CD8-positive, alpha-beta memory T cell (primary cell): ENCODE measurements at places on chromosomes 5 and 9. TPM values are rescaled to one million over a fixed set of nuclear protein-coding genes. Genes with fewer than 3 reads are reported as not detected.

DNA sequence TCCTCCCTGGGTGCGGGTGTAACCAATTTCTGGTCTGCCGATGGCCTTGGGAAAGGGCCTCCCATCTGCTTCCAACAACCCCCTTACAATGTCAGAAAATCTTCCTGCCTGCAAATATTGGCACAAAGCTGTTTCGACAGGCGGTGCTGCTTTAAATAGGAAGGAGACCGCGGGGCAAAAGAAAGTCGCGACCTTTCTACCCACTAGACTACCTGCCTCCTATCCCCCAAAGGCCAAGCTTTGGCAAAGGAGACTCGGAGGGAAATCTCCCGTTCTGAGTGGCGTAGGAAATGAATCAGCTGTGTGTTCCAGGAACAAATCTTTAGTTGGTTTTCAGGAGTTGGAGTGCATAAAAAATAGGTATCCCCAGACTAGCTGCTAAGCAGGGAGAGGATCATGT, 36.8 kb upstream of the NFIB start:
- no peaks in the 10 kb centered on the region for H3K4me1 ChIP-seq
- no peak for DNase-seq

FSD1L gene
- total RNA-seq: 4.3 TPM

- H3K4me1 ChIP-seq: no peaks in the 10 kb centered on the region
- H3K36me3 ChIP-seq: no peaks in the 10 kb centered on the region
- H3K4me3 ChIP-seq: no peak overlapping the region
- H3K27me3 ChIP-seq: no peaks in the 10 kb centered on the region
- no peak for DNase-seq
- no peak overlapping the region for H3K27ac ChIP-seq
Observed at GRCh38 chr5:125137535-125137934, 391.1 kb upstream of the ZNF608 start.

GRCh38 chr5:50647726-50648125, 18.7 kb upstream of the PARP8 start:
- no peak for DNase-seq
- no peaks in the 10 kb centered on the region for H3K36me3 ChIP-seq
- no peak overlapping the region for H3K4me3 ChIP-seq
- H3K4me1 ChIP-seq: no peaks in the 10 kb centered on the region
- no peaks in the 10 kb centered on the region for H3K27me3 ChIP-seq

- no peaks in the 10 kb centered on the region for H3K36me3 ChIP-seq
- H3K27me3 ChIP-seq: no peaks in the 10 kb centered on the region
- no peaks in the 10 kb centered on the region for H3K4me1 ChIP-seq
- H3K27ac ChIP-seq: no peak overlapping the region
- H3K4me3 ChIP-seq: no peak overlapping the region
Observed at GRCh38 chr9:14868772-14869583, 41.2 kb downstream of the FREM1 start.

GRCh38 chr5:56360816-56361215, 127.7 kb upstream of the ANKRD55 start:
- no peak for DNase-seq
- H3K36me3 ChIP-seq: no peaks in the 10 kb centered on the region
- H3K4me3 ChIP-seq: no peak overlapping the region
- no peaks in the 10 kb centered on the region for H3K4me1 ChIP-seq

TPM2 gene
- total RNA-seq: 7.3 TPM

DNA sequence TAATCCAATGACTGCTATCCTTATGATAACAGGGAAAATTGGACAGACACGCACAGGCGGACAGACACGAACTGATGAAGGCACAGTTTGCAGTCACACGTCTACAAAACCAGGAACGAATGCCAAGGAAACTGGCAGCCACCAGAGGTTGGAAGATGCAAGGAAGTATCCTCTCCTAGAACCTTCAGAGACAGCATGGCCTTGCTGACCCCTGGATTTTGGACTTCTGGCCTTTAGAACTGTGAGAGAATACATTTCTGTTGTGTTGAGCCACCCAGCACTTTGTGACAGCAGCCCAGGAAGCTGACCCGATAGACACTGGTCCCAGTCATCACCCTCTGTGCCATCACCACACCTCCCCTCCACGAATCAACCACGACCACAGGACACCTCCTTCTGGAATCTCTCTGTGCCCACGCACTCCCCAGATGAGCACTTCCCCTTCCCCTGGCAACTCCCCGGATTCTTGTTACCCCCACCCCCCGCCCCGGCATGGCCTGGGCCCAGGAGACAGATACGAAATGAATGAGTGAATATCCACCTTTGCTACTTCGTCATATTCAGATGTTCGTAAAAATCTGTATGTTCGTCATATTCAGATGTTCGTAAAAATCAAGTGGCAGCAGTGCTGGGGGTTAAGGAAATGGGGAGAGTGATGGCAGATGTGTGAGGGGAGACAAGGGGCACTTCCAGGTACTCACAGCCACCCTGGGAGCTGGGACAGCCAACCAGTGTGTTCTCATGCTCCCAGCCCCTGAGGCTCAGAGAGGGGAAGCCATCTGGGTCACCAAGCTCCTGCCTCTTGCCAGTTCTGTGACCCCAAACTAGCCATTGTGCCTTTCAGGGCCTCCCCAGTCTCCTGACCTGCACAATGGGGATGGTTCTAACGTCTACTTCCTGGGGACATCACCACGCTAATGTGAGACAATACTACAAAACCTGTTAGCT, 18.5 kb downstream of the GBGT1 start:
- no peaks in the 10 kb centered on the region for H3K36me3 ChIP-seq
- no peak for DNase-seq
- no peaks in the 10 kb centered on the region for H3K27me3 ChIP-seq
- H3K4me3 ChIP-seq: peak overlapping the region; percentile 20
- H3K27ac ChIP-seq: peak overlapping the region; percentile 85

PDE6A gene
- not detected for total RNA-seq

DNA sequence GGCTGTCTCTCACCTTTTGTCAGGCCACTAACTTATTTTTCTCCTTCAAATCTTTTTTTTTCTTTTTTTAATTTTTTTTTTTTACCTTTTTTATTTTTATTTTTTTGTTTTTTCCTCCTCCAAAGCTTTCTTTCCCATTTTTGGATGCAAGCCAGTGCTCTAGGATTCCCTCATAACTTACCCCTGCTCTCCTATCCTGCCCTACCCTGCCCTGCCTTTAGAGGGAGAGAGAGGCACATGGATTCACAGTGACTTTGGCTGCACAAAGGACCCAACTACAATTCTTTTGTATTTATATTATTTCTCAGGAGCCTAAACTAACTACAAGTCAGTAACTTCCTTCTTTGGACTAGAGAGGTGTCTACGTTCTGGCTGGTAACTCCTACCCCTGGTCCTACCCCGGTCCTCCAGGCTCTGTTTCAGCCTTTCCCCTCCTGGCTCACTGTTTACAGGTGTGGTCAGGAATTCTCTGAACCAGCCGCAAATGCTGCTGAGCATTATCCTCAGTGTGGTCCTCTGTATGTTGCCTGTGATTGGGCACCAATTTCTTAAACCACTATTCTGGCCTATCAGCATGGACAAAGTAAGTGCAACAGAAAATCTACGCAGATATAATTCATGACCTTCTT, 8.4 kb upstream of the RUSC2 start:
- DNase-seq: no peak
- no peaks in the 10 kb centered on the region for H3K4me1 ChIP-seq
- H3K36me3 ChIP-seq: no peaks in the 10 kb centered on the region

CTNND2 gene
- not detected for total RNA-seq

DTWD2 gene
- total RNA-seq: 3.3 TPM

IRX2 gene
- total RNA-seq: not detected

DNA sequence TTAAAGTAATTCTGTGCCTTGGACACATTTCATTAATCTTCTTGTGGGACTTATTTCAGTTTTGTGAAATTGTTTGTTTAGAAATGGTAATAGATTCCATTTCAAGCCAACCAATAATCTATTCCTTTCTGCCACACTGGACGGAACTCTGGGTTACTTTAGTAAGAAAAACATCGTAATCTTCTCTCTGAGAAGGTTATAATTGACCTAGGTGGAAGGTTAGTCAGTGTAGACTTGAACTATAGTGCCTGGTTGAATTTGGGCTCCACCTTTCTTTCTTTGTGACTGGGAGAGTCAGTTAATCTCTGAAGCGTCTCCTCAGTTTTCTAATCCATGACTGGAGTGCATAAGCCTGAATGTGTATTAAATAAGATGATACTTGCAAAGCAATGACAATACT, 89.7 kb upstream of the PRLR start:
- H3K4me3 ChIP-seq: no peak overlapping the region
- no peaks in the 10 kb centered on the region for H3K27me3 ChIP-seq
- H3K27ac ChIP-seq: no peak overlapping the region

CKMT2 gene
- total RNA-seq: not detected

DNA sequence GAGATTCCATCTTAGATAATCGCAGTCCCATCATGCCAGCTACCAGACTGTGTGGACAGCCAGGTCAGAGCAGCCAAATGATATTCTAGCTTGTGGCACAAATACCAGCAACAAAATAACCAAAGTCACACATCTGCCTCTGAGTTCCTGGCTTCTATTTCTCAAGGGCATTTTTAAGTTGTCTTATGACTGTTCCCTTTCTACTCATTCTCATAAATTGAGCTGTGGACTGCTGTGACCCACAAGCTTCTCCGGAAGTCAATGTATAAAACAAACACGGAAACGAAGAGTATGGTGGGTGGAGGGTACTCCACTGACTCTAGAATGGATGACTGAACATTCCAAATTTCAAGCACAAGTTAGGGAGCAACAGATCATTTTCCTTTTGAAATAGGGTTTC, 43.9 kb downstream of the PDCD1LG2 start:
- no peaks in the 10 kb centered on the region for H3K36me3 ChIP-seq
- H3K4me3 ChIP-seq: no peak overlapping the region
- no peak overlapping the region for H3K27ac ChIP-seq
- no peak for DNase-seq
- H3K4me1 ChIP-seq: peaks cover 26% of the 10 kb centered on the region
- H3K27me3 ChIP-seq: no peaks in the 10 kb centered on the region

LCN15 gene
- not detected for total RNA-seq

KCNV2 gene
- total RNA-seq: not detected

- no peaks in the 10 kb centered on the region for H3K4me1 ChIP-seq
- no peak for DNase-seq
- H3K27me3 ChIP-seq: no peaks in the 10 kb centered on the region
- no peak overlapping the region for H3K4me3 ChIP-seq
Observed at GRCh38 chr9:127144670-127145445, 22.4 kb upstream of the ANGPTL2 start.

GRCh38 chr5:6722015-6722414, 8.8 kb downstream of the TENT4A start:
- no peak for DNase-seq
- no peak overlapping the region for H3K27ac ChIP-seq
- H3K27me3 ChIP-seq: no peaks in the 10 kb centered on the region
- H3K4me3 ChIP-seq: no peak overlapping the region

- H3K27me3 ChIP-seq: no peaks in the 10 kb centered on the region
- no peak overlapping the region for H3K27ac ChIP-seq
- no peak for DNase-seq
- no peaks in the 10 kb centered on the region for H3K4me1 ChIP-seq
Observed at GRCh38 chr9:106421772-106422171, 441.2 kb upstream of the ZNF462 start.

- H3K36me3 ChIP-seq: peaks cover 6% of the 10 kb centered on the region
- H3K4me1 ChIP-seq: peaks cover 82% of the 10 kb centered on the region
- H3K27me3 ChIP-seq: no peaks in the 10 kb centered on the region
- H3K27ac ChIP-seq: no peak overlapping the region
- no peak for DNase-seq
Observed at GRCh38 chr9:131417264-131418142, 23.6 kb downstream of the PRRC2B start.

RNF208 gene
- 3.3 TPM for total RNA-seq

C5orf46 gene
- total RNA-seq: not detected

DNA sequence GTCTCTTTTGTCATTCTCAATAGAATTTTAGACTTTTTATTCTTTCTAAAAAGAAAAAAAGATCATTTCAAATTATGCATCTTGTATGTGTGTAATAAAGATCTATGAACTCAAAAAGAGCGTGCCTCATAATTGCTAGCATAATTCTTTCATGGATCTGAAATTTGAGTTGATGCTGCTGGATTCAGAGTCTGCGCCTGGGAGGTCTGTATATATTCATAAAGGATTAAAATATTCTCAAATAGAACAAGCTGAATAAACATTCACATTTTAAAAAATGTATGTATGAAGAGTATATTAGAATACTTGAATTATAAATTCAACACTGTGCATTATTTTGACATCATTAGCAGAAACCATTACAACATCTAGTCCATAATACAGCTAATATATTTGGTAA, 297.8 kb upstream of the GRAMD2B start:
- H3K4me1 ChIP-seq: no peaks in the 10 kb centered on the region
- H3K27me3 ChIP-seq: no peaks in the 10 kb centered on the region
- no peak for DNase-seq
- H3K36me3 ChIP-seq: no peaks in the 10 kb centered on the region

- no peak for DNase-seq
- no peak overlapping the region for H3K4me3 ChIP-seq
- no peaks in the 10 kb centered on the region for H3K36me3 ChIP-seq
- no peaks in the 10 kb centered on the region for H3K27me3 ChIP-seq
Observed at GRCh38 chr5:18305288-18305924, 671.1 kb downstream of the TAF11L14 start.

DNA sequence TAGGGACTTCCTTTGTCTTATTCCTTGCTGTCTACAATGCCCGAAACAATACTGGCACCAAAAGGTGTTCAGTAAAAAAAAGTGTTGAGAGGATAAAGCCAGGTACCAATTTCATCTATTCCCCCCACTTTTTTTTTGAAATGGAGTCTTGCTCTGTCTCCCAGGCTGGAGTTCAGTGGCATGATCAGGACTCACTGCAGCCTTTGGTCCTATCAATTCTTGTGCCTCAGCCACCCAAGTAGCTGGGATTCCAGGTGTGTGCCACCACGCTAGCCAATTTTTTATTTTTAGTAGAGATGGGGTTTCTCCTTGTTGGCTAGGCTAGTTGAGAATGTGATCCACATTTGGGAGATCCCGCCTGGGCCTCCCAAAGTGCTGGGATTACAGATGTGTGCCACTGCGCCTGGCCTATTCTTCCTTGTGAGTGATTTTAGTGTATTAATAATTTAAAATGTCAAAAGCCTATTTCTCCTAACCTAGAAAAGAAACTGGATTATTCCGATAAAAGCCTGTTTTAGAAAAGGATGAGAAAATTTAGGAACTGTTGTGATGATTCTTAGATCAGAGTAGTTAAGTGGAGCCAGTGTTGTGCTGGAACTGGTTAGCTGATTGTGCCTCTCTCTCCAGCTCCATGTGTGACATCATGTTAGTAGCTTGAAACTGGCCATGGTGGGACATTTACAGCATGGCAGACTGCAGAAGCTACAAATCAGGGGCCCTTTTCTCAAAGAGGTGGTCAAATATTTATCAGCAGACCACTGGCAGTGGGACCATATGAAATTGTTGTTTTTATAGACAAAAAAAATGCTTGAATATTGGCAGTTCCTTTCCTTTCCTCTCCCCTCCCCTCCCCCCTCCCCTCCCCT, 14.3 kb downstream of the CDC42SE2 start:
- DNase-seq: no peak
- no peaks in the 10 kb centered on the region for H3K36me3 ChIP-seq
- H3K27ac ChIP-seq: no peak overlapping the region
- peak overlapping the region; percentile 7 for H3K4me3 ChIP-seq
